NCI-H2029 treated with DMSO at 0.1 percent for 48 hours (cell line): ENCODE measurements at places on chromosomes 3 and 15.
A peak's percentile ranks its signal among the peaks of the same experiment; 100 is the strongest.

DNA sequence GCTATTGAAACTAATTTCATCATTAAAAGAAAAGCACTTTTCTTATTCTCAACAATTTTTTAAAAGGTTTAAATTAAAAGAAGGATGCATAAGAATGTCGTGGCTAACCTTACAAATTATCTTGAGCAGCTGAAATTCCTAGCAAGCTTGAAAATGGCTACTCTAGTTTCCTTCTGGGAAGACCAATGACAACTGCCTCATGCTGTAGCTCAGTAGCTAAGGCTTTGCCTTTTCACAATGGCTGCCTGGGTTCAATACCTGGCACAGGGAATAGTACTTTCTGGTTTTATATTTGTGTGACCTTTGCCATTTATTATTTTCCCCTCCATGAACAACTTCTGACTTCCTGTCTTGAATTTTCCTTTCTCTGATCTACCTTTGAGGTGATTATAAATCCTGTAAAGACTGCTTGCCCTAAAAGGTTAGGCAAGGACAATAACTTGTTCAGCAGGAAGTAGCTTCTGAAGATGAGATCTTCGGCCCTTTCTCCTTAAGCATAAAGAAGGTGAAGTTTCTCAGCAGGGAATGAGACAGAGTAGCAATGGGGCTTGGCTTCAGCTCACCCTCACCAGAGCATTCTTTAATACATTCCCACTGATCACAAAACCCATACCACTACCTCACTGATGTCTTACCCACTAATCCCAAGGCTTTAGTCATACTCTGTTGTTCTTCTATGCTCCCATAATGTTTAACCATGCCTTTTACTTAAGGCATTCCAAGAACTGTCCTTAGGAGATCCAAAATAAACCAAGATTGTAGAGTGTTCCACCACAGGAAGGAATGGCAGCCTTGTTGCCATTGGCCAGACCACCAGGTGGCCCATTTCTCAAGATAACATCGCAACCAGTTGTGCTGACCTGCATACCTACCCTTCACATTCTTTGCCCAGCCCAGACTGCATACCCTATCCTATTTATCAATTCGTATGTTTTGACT lies 276.8 kb downstream of the ULK4 start:
- DNase-seq = no peak

GRCh38 chr15:50262533-50262932 lies 3.0 kb downstream of the HDC start:
- no peak for DNase-seq

- no peak for DNase-seq
These were observed 51.9 kb upstream of the CDIN1 start for GRCh38 chr15:36527235-36528162.

GRCh38 chr3:194492001-194492400 lies 5.2 kb upstream of the ATP13A3 start:
- DNase-seq = no peak

DNA sequence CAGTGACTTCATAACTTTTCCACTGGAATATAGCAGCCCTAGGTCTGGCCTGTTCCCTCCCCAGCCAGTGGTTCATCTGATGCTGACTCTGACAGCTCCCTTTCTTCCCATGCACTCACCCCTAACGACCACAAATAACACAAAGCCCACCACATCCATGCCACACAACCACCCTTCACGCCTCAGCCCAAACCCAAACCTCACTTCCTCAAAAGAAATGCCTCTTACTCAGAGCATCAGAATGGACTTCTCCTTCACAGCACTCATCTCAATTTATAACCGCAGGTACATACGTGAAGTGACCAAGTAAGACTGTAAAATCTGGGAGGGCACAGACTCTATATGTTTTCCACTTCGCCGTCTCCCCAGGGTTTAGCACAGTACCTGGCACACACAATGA lies 1.1 kb downstream of the RBSN start:
- no peak for DNase-seq

DNA sequence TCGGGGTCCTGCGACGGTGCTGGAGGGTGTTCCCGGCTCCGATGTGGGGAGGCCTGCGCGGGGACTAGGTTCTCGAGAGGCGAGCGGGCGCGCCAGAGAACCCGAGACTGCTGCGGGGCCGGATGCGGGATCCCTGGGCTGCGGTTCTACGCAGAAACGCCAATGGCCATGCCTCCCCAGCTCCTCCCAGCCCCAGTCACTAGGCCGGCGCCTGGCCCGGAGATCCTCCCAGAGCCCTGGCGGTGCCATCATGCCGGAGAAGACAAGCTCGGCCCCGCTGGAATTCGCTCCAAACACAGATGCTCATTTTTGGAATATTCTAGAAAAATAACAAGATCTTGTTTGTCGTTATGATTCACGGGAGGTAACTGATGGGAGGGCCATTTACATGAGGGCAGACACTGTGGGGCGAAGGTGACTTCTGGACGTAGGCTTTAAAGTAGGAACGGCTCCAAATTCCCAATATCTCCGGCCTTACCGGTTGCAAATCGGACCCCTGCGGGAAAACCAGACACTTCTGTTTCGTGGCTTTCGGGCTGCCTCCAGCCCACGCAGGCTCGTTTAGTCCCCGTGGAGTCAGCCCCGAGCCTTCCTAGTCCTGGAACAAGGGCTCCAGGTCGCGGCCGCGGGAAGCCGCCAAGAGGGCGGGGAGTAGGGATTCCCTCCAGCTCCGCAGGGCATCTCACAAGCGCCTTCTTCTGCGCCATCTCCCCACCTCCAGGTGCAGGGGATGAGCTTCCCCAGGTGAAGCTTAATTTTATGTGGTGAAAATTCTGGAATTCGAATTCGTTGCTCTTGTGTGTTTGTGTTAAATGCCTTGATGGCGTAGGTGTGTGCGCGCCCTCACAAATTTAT lies 74.8 kb upstream of the POLG start:
- DNase-seq = no peak

DNA sequence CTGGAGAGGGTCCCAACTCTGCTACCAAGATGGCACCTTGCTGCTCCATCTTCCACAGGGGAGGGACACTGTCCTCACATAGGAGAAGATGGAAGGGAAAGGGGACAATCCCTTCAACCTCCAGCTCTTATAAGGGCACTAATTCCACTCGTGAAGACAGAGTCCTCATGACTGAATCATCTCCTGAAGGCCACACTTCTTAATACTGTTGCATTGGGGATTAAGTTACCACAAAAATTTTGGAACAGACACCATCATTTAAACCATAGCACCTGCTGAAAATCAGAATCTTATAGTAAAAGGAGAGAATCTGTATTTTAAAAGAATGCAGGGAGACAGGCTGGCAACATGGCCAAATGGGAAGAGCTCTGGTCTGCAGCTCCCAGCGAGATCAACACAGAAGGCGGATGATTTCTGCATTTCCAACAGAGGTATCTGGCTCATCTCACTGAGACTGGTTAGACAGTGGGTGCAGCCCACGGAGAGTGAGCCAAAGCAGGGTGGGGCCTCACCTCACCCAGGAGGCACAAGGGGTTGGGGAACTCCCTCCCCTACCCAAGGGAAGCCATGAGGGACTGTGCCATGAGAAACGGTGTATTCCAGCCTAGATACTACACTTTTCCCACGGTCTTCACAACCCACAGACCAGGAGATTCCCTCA lies 69.4 kb upstream of the LIPC start:
- no peak for DNase-seq

GRCh38 chr3:80060664-80061063 lies 292.9 kb upstream of the ROBO1 start:
- no peak for DNase-seq

DNA sequence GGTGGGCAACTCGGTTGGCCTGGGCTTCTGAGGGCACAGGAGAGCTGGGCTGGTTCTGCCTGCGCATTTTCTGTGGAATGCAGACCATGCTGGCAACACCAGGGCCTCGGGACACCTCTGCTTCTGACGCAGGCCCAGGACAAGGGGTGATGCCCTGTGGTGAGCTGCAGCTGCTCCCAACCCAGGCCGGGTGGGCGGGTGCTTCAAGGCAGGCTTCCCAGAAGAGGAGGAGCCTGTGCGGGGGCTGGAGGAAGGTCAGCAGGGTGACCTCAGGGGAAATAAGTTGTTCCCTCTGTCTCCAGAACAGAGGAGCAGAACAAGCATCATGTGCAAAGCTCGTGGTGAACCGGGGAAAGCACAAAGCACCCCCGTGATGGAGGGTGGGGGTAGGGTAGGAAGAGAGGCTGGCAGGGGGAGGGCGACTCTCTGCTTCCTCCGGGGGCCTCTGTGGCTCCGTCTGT lies 11.0 kb upstream of the PLXNA1 start:
- DNase-seq = no peak

DNA sequence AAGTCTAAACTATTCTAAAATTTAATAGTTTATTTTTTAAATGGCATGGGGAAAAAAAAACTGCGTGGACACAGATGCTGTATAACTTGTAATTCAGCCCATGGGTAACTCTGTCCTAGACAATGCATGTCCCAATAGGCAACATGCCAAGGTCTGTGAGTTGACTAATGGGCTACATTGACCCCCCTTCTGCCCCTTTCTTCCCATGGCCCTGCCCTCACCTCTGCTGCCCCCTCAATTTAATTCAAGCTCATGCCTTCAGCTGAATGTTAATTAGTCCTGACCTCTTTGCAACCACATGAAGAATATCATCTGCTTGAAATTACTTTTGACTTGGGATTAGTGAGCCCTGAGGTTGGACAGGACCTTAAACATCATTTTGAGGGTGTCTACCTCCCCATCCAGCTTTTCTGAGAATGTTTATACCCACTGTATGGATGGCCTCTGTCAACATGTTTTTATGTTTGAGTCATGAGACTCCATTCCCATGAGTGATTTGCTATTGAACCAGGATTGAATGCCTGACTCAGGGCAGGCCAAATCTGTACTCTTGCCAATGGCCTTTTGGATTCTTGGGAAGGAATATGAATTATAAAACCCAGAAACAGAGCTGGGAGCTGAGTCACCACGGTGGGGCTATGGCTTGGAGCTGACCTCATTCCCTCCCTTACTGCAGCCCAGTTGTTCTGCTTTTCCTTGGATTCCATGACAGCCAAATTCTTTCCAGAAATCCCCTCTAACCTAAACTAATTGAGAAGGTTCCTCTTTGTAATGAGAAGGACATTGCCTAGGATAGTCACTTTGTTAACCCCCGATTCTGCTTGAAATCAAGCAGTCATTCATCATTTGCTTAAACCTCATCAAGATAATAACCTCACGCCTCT lies 33.5 kb upstream of the PDE8A start:
- DNase-seq = no peak

DNA sequence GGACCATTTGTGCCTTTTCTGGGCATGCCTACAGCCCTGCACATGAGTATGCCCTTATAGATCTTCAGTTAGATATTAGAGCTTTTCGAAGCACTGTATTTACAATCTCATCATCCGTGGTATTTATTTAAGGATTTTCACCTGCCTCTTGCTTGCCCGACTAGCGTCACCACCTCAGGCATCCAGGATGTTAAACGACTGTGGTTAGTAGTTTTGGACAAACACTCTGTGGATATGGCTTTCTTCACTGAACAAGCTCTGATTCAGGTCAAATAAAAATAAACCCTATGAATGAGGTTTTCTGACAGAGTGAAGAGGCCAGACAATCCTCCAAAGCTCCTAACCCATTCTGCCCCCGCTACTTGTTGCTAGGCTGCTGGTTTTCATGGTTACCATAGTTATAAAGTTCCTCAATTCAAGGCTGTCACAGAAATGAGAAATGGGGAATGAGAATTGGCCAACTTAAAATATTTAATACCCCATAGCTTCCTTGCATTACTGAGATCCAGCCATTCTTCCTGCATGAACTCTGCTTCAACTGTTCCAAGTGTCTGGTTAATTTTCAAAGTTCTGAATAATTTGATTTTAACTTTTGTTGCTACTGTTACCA lies 440.1 kb downstream of the GABRG3 start:
- DNase-seq = peak; percentile 36
